Psoas muscle (tissue), 8 donors: ENCODE measurements at places on chromosomes 7 and 10.

- DNase-seq, result peak; percentile 80
These were observed 517.5 kb upstream of the GALNT17 start for GRCh38 chr7:70614237-70615045.

- DNase-seq, result no peak
These were observed 75.3 kb upstream of the NKX6-2 start for GRCh38 chr10:132861116-132861691.

- DNase-seq, result no peak
These were observed 751.1 kb downstream of the GRM8 start for GRCh38 chr7:126501617-126502016.

- DNase-seq, result no peak
These were observed 728.3 kb downstream of the SORCS1 start for GRCh38 chr10:106436123-106436715.

DNA sequence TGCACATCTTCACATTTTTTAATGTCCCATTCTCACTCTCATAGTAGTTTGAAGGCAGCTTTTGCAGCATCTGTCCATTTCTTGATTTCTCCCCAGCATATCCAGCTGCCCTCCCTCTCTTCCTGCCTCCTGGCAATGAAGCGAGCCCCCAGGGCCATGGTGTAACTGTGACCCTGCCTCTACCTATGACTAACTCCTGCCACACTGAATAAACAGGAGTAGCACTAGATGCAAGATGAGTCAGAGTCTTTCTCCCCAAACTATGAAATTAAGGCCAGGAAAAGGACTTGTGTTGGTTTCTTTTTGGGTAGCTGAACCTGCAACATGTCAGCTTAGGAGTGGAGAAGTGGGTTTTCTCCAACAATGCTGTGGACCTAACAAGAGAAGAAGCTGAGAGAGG is 329.0 kb downstream of the RNLS start:
- DNase-seq, result peak; percentile 82

DNA sequence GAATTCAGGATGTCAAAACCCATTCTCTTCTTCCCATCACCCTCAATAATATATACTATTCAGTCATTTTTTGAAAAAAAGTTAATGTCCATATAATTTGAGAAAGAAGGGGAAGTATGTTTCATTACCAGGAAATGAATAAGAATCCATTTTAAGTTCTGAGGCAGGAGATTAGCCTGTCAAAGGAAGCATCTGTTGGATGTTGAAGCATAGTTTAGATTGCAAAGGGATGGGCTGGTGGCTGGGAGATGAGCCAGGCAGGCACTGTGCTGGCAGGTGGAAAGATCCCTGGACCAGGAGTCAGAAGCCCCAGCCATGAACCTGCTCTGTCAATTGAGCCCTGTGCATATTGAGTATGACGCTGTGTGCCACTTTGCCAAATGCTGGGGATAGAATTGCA is 48.4 kb upstream of the CRTAC1 start:
- no peak for DNase-seq

- DNase-seq, result no peak
These were observed 4.7 kb upstream of the CREB5 start for GRCh38 chr7:28407651-28408050.

- no peak for DNase-seq
These were observed 539.7 kb downstream of the ANKRD7 start for GRCh38 chr7:118764221-118764620.

DNA sequence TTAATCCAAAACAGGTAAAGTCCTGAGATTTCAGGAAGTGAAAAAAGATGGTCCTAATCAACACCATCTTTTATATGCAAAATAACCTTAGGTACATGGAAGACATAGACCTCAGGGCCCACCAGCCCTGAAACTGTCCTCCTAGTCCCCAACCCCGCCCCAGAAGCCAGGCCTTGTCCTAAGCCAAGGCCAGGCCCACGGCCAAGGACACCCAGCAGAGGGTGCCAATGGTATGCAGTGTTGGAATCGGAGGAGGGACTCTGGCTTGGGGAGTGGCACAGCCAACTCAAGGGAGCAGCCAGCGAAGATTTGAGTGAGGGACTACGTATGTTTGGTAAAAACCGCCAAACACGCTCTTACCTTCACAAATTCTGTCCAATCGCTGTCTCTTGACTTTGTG is 96.7 kb downstream of the ZRANB1 start:
- DNase-seq, result peak; percentile 88

DNA sequence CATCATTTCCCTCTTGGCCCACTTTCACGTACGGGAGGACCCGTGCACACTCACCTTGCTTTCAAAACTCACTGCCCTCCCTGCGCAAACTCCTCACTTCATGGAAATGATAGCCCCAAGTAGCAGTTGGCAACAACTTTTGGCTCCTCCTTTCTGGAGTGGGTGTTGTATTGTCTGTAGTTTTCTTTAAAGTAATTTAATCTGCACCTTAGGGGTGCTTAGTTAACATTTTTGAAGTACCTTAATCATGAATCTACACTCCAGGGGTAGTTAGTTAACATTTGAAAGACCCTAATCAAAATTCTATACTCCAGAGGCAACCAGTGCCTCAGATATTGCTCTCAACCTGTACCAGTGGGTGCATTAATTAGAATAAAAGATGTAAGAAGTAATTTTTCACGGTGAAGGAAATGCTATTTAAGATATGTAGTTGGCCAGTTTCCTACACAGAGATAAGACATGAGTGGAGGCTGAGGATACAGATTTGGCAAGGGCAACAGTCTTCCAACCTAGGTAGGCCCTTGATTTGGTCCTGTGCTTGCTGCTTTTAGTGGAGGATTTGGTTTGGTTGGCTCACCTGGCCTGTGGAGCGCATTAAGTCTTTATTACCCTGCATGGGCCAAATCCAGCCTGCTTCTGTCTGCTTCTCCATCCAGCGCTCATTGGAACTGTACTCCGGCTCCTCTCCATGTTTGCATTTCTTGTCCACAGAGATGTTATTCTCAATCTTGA is 93.0 kb downstream of the EXOC4 start:
- no peak for DNase-seq

GRCh38 chr7:26199301-26200037 is 1.1 kb downstream of the HNRNPA2B1 start:
- peak; percentile 76 for DNase-seq

GRCh38 chr7:129136887-129137642 is 7.4 kb upstream of the TSPAN33 start:
- no peak for DNase-seq

- DNase-seq, result no peak
These were observed 2.6 kb upstream of the PLCE1 start for GRCh38 chr10:93991114-93991513.

DNA sequence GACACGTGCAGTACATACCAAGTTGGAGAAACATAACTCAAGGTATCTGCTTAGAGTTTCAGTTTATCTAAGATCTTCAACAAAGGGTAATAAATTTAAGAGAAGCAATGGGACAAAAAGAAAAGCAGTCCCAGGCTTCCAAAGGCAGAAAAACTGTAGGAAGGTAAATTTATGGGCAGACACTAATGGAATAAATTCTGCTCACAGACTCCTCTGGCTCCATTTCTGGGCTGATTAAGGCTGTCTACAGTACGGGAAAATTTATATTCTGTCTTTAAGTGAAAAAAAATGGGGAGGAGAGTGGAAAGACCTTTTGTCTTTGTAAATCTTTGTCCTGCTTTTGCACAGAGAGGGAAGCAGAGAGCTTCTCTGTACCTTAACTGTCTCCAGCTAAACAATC is 587.5 kb upstream of the IGFBP3 start:
- DNase-seq, result no peak

- no peak for DNase-seq
These were observed 124.3 kb downstream of the CUX1 start for GRCh38 chr7:101941481-101942383.

GRCh38 chr10:82394122-82394521 is 519.1 kb downstream of the NRG3 start:
- no peak for DNase-seq

GRCh38 chr7:129689995-129690581 is 78.6 kb downstream of the NRF1 start:
- DNase-seq, result no peak

GRCh38 chr7:17289074-17289645 is 9.3 kb upstream of the AHR start:
- no peak for DNase-seq

GRCh38 chr10:128324058-128324827 is 198.0 kb upstream of the MKI67 start:
- DNase-seq, result peak; percentile 53

- peak; percentile 29 for DNase-seq
These were observed 64.2 kb downstream of the CFAP46 start for GRCh38 chr10:132878091-132878729.

- DNase-seq, result no peak
These were observed 84.0 kb upstream of the KLF14 start for GRCh38 chr7:130818056-130818455.

DNA sequence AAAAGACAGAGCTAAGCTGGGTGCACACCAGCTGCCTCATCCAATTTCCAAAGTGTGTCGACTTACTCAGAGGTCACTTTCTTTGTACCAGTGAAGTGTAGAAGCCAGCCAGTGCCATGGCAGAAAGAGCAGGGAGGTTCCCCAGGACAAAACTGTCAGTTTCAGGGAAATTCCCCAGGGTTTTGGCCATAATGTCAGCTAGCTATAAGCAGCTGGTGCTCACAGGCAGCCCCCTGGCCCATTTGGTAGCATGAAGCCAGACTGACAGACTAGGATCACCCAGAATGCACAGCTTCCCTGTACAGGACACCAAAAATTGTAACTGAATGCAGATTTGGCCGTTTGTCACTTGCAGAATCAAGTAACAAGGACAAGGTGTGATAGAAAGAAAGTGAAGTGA is 28.6 kb downstream of the MRPL32 start:
- DNase-seq, result no peak

DNA sequence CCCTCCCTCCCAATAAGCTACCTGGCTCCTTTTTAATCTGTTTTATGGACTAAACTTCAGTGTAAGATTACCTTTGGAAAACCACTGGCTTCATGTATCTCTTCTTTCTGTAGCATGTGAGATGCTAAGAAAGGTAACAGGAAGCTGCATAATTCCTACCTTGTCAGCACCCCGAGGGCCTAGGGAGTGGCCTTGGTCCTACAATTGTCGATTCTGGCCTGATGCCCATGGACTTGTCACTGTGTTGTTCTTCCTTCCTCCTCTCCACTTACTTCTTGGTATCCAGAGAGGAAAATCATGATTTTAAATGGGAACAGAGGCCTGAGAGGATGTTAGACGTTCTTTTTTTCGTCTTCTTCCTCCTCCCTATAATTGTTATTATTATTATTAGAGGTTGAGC is 42.9 kb upstream of the PDZD8 start:
- no peak for DNase-seq

GRCh38 chr7:50367100-50367499 is 62.6 kb downstream of the IKZF1 start:
- DNase-seq, result no peak

DNA sequence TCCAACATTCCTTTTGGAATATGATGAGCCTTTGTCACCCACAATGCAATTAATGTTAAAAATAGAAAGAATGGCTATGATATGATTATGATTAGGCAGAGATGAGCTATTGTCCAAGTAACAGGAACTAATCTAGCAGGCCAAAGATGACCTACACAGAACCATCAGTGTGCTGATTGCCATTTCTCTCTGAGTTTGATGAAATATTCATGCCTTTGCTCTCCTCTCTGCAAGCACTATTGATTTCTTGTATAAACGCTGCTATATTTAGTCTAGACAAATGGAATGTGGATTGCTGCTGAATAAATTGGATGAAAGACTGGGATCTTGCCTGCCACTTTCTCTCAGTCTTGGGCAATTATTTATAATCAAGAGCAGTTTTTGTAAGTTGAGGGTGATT is 85.4 kb downstream of the HDAC9 start:
- DNase-seq, result no peak

DNA sequence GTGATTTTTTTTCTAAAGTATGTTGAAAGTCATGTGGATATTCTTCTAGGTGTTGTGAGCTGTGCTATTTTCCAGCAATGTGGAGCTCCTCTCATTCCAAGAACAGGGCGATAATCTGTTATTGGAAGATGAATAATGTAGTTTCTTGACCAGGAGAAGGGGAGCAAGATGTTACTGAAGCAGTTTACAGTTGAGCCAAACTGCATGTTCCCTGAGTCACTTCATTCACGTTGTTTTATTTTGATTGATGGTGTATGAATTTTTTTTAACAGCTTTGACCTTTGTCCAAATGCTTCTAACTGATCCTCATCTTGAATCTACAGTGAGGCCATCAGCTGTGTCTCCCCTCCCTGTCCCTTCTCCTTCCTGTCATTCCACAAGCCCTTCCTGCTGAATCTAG is 277.1 kb upstream of the KLF6 start:
- no peak for DNase-seq

DNA sequence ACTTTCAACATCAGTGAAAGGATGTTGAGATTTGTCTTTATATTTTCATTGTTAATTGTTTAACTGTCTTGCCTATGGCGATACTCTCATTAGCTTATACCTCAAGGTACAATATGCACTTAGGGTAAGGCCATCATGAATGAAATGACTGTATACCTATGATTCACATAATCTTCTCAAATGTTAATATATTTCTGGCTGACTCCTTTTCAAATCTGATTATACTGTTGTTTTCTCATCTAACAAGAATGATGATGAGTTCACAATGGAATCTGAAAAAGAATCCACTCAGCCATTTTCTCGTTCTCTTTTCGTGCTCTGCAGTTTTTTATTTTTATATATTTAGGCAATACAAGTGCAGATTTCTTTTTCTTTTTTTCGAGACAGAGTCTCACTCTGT is 159.1 kb downstream of the ARHGAP12 start:
- DNase-seq, result no peak

DNA sequence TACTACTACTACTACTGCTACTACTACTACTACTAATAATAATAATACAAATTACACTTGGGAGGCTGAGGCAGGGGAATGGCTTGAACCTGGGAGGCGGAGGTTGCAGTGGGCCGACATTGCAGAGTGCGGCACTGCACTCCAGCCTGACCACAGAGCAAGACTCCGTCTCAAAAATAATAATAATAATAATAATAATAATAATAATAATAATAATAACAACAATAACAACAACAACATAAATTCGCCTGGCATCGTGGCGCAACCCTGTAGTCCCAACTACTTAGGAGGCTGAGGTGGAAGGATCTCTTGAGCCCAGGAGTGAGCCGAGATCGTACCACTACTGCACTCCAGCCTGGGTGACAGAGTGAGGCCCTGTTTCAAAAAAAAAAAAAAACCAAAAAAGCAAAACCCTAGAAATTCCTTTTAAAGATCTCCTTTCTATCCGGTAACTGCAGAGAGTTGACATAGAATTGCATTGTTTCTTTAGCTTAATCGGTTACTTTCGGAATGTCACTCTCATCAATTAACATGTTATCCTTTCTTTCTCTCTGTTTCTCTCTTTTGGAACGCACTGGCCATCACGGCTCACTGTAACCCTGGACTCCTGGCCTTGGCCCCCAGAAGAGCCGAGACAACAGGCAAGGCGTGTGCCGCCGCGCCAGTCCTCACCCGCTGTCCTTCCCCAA is 972 bp downstream of the PHYH start:
- no peak for DNase-seq

GRCh38 chr10:37095792-37096573 is 29.4 kb upstream of the ANKRD30A start:
- DNase-seq, result no peak

- no peak for DNase-seq
These were observed 692.6 kb downstream of the ZWINT start for GRCh38 chr10:55668326-55668922.

- DNase-seq, result no peak
These were observed 964.7 kb downstream of the LRMDA start for GRCh38 chr10:76396134-76396533.

GRCh38 chr10:130746311-130746710 is 565.2 kb downstream of the TCERG1L start:
- DNase-seq, result peak; percentile 23
